ENCODE measurements at places on chromosomes 2 and 18.

- DNase-seq = no peak
Measured at GRCh38 chr2:114518738-114519137, 76.3 kb downstream of the DPP10 start.

- DNase-seq = peak; percentile 49
Measured at GRCh38 chr2:44362207-44363015, 664 bp downstream of the CAMKMT start.

DNA sequence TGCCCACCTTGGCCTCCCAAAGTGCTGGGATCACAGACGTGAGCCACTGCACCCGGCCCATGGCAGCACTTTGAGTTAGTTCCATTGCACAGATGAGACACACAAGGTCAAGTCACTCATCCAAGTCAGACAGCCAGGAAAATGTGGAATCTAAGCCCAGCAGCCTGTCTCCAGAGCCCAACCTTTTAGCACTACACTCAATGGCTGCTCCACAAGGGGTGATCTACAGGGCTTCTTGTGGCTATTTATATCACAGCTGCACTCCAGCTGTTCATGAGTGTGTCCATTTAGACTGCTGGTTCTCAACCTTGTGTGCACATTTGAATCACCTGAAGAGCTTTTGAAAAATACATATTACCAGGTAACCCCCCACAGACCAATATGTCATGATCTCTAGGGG lies 72.9 kb upstream of the RPL31 start:
- no peak for DNase-seq

DNA sequence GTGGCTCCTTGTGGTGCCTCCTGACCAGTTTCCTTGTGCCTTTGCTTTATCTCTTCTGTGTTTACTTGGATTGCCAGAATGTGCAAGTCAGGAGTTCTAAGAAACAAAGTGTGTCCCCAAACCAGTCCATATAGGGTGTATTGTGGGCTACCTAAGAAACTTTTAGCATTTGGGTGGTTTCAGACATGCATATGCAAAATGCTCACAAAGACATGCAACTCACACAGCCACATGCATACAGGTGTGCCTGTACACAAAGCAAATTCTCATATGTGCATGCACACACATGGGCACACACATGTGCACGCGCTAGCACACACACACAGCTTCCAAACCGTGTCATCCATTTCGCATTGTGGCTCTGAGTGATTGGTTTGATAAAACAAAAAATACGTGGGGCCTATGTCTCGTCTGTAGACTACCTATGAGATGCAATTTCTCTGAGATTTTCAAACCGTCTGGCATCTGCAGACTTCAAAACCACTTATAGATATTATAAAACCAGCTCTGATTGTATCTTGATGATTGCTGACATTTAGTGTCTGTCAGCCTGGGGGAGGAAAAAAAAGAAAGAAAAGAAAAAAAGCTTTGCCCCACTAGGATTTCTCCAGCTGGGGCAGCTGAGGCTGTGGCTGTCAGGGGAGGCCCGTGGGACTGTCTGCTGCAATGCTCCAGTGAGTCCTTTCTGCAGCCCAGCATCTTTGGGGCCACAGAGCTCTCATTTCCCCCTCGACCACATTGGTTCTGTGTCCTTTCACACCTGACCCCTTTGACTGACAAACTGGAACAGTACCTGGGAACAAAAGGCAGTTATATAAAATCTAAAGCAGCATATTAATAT lies 556.1 kb downstream of the CMPK2 start:
- DNase-seq = peak; percentile 64

DNA sequence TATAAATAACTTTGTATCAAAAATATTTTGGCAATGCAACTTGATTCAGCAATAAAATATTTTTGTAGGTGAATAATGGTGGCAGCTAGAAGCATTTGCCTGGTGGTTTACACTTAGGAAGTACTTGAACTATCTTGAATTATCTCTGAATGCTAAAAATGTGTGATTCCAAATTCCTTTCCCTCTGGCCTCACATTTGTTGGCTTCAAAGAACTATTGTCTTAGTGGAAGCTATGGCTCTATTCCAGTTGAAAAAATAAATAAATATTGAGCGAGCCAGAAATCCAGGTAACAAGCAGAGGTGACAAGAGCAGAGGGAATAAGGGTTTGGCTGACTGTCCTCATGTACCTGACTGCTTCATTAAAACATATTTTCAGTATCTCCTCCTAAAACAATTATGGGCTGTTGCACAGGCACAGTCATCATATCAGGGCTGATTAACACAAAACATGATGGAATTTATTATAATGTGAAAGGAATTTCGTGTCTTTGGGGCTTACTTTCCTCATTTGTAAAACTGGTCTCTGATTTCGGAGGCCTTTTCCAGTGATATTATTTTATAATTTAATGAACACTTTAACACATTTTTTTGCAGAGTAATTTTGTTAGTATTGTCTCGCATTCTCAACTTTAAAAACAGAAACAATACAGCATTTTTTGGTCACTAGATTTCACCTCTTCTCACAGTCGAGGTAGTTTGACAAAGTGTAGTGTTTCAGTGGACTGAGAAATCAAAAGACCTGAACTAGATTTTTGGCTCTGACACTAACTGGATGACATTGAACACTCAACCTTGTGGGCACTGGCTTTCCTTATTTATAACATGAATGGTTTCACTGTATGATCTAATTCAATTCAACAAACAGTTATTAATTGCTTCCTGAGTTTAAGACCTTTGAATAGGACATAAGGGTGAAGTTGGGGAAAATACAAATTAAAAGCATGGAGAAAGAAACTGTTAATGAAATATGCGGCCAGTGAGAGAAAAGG lies 7.8 kb upstream of the CAVIN2 start:
- DNase-seq = no peak

GRCh38 chr2:168192839-168193616 lies 54.4 kb downstream of the STK39 start:
- DNase-seq = no peak

- no peak for DNase-seq
Measured at GRCh38 chr2:75261923-75262322, 62.6 kb upstream of the TACR1 start.

DNA sequence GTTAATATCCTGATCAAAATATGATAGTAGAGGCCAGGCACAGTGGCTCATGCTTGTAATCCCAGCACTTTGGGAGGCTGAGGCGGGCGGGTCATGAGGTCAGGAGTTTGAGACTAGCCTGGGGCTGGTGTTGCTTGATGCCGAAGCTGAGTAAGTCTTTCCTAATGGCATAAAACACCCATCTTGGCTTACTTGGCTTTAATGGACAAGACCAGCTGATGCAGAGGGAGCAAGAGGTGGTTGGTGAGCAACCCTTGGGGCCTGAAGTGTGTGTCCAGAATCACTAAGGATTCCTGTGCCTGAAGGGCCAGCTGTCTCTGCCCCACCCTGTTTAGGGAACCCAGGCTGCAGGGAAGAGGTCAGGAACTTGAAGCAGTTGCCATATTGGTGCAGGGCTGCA lies 217.2 kb downstream of the ARL4C start:
- DNase-seq = no peak

- no peak for DNase-seq
Measured at GRCh38 chr2:53460347-53460746, 307.3 kb upstream of the CHAC2 start.

- no peak for DNase-seq
Measured at GRCh38 chr2:119249311-119249710, 25.7 kb downstream of the STEAP3 start.

DNA sequence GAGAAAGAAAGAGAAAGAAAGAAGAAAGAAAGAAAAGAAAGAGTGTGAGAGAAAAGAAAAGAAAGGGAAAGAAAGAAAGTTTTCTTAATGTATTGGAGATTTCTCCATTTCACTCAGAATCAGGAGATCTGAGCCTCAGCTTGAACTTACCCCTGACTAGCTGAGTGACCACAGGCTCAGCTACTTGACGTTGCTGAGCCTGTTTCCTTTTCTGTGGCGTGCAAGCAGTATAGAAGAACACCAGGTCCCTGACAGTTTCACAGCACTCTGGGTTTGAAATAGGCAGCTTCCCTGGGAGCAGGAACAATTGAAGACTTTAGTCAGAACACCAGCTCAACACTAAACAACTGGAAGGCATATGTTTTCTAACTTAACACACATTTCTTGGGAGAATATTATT lies 44.7 kb downstream of the MARCO start:
- DNase-seq = no peak

- DNase-seq = peak; percentile 84
Measured at GRCh38 chr2:27191070-27191829, 20.6 kb upstream of the ATRAID start.

GRCh38 chr2:150690870-150691269 lies 203.4 kb upstream of the RND3 start:
- DNase-seq = no peak

GRCh38 chr2:101473911-101474701 lies 806 bp downstream of the RFX8 start:
- DNase-seq = peak; percentile 84
